ENCODE measurements at places on chromosomes 2 and 18. TPM values are rescaled to one million over a fixed set of nuclear protein-coding genes. Genes with fewer than 3 reads are reported as not detected.

DNA sequence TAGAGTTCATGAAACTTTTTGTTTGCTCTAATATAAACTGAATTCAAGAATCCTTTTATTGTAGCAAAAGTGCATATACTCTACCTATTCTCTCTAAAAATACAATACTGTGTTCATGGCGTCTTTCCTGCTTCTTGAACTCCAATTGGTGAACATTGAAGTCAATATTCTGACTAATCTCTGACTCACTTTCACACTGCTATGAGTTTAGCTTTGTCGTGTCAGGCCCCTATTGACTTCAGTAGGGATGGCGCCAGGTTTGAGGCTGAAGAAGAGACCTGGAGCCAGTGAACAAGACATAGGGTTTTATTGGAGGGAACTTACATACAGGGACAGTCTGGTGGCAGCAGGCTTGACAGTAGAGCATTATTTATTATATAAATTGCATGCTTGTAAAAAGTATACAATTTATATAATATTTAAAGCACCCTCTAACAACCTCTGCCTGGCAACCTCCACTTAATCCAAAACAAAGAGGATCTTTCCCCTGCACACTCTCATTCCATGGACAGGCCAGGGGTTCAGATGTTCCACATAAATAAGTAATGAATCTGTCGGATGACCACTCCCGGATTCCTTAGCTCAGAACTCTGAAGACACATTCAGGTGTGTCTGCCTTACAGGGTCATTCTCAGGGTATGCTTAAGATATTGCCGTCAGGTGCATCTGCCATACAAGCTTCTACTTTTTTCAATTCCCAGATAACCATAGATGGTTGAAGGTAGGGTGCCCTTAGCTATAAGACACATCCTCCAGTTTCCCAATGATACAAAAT, 141.0 kb downstream of the CERS6 start:
- no peak for DNase-seq
- no peaks in the 10 kb centered on the region for H3K4me1 ChIP-seq
- no peaks in the 10 kb centered on the region for H3K36me3 ChIP-seq

- no peaks in the 10 kb centered on the region for H3K4me1 ChIP-seq
- no peak overlapping the region for H3K4me3 ChIP-seq
- no peaks in the 10 kb centered on the region for H3K36me3 ChIP-seq
- H3K27me3 ChIP-seq, result no peaks in the 10 kb centered on the region
- H3K27ac ChIP-seq, result no peak overlapping the region
- DNase-seq, result no peak
Observed at GRCh38 chr2:89841476-89841840, 1150.0 kb downstream of the RPIA start.

- no peak overlapping the region for H3K4me3 ChIP-seq
- peak overlapping the region; percentile 61 for H3K27ac ChIP-seq
- peak; percentile 86 for DNase-seq
- H3K27me3 ChIP-seq, result no peaks in the 10 kb centered on the region
Observed at GRCh38 chr18:48228301-48228715, 180.9 kb downstream of the ZBTB7C start.

- no peaks in the 10 kb centered on the region for H3K27me3 ChIP-seq
- H3K4me1 ChIP-seq, result no peaks in the 10 kb centered on the region
- H3K36me3 ChIP-seq, result no peaks in the 10 kb centered on the region
- no peak for DNase-seq
Observed at GRCh38 chr2:225911019-225911418, 511.5 kb downstream of the NYAP2 start.

GRCh38 chr2:239462671-239463506, 62.1 kb upstream of the HDAC4 start:
- no peaks in the 10 kb centered on the region for H3K36me3 ChIP-seq
- H3K4me3 ChIP-seq, result no peak overlapping the region
- DNase-seq, result no peak
- no peaks in the 10 kb centered on the region for H3K4me1 ChIP-seq
- H3K27me3 ChIP-seq, result no peaks in the 10 kb centered on the region
- H3K27ac ChIP-seq, result no peak overlapping the region

Gene IL18R1
- 5.5 TPM for total RNA-seq

DNA sequence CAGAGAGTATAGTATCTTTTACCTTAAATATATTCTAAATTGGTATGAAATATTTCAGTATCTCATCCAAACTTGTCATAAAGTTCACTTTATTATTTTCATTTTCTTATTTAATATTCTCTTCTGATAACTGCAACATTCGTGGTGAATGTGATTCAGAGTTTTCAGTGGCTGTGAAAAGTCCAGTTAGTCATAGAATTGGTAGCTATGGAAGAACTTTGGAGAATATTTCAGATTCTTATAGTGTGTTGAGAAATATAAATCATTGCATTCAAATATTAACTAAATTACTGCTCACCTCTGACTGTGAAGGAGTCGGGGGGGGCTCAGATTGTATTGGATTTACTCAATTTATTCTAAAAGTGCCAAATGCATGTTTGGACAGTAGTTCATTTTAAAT, 178.6 kb upstream of the VWC2L start:
- H3K4me3 ChIP-seq, result no peak overlapping the region
- H3K27ac ChIP-seq, result no peak overlapping the region
- no peak for DNase-seq
- no peaks in the 10 kb centered on the region for H3K36me3 ChIP-seq

Gene STK36
- total RNA-seq, result 31.4 TPM

- no peaks in the 10 kb centered on the region for H3K36me3 ChIP-seq
- DNase-seq, result no peak
- no peak overlapping the region for H3K27ac ChIP-seq
Observed at GRCh38 chr18:567122-567521, 13.1 kb upstream of the CETN1 start.

DNA sequence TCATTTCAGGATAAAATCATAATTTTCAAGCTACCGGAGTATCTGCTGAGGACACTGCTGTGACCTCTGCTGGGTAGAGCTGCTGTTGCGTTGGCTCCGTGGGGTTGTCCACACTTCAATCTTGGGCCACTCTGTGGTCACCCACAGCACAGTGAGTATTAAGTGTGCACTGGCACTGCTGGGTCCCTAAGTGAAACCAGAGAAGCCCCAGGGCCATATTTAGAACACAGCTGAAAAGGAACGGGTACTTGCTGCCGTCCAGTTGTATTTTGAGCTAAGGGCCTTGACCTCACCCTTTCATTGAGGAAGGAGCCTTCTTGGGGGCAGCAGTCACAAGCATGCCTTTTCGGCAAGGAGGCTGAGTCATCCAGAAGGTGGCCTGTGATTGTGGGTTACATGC, 10.1 kb downstream of the SLC9A4 start:
- no peak overlapping the region for H3K27ac ChIP-seq
- H3K4me3 ChIP-seq, result no peak overlapping the region
- no peaks in the 10 kb centered on the region for H3K27me3 ChIP-seq
- H3K4me1 ChIP-seq, result no peaks in the 10 kb centered on the region

GRCh38 chr2:213806125-213806726, 522.0 kb downstream of the SPAG16 start:
- no peak overlapping the region for H3K4me3 ChIP-seq
- H3K27me3 ChIP-seq, result no peaks in the 10 kb centered on the region
- no peaks in the 10 kb centered on the region for H3K36me3 ChIP-seq
- no peak for DNase-seq
- H3K4me1 ChIP-seq, result no peaks in the 10 kb centered on the region

- H3K4me1 ChIP-seq, result no peaks in the 10 kb centered on the region
- no peak for DNase-seq
- no peaks in the 10 kb centered on the region for H3K27me3 ChIP-seq
- no peak overlapping the region for H3K4me3 ChIP-seq
- H3K36me3 ChIP-seq, result no peaks in the 10 kb centered on the region
- no peak overlapping the region for H3K27ac ChIP-seq
Observed at GRCh38 chr18:55361492-55362250, 226.3 kb downstream of the TCF4 start.

Gene CELF4
- total RNA-seq, result 16.9 TPM

Gene SLC35F5
- 178 TPM for total RNA-seq

Gene LYPD6
- total RNA-seq, result 0.10 TPM

DNA sequence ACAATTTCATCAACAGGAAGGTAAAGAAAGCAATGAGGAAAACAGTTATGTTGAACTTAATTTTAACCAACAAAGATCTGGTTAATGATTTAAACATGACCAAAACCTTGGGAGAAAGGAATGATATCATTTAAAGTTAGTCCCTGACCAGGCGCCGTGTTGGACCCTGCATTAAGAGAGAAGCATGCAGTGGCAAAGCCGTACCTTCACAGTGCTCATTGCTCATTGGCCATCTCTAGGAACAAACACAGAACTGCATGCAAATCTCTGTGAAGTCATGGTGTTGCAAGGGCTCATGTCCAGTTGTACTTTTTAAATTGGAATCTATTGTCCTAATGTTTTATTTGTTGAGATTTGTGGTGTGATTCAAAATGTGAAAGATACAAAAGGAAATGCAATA, 12.0 kb upstream of the SRBD1 start:
- H3K27ac ChIP-seq, result no peak overlapping the region
- no peak for DNase-seq
- no peaks in the 10 kb centered on the region for H3K4me1 ChIP-seq
- no peaks in the 10 kb centered on the region for H3K36me3 ChIP-seq
- H3K27me3 ChIP-seq, result no peaks in the 10 kb centered on the region

Gene FOXI3
- not detected for total RNA-seq

- no peak overlapping the region for H3K4me3 ChIP-seq
- no peak for DNase-seq
- no peaks in the 10 kb centered on the region for H3K36me3 ChIP-seq
- peaks cover 20% of the 10 kb centered on the region for H3K4me1 ChIP-seq
- H3K27ac ChIP-seq, result no peak overlapping the region
- H3K27me3 ChIP-seq, result no peaks in the 10 kb centered on the region
Observed at GRCh38 chr2:71423817-71424420, 29.4 kb upstream of the DYSF start.

DNA sequence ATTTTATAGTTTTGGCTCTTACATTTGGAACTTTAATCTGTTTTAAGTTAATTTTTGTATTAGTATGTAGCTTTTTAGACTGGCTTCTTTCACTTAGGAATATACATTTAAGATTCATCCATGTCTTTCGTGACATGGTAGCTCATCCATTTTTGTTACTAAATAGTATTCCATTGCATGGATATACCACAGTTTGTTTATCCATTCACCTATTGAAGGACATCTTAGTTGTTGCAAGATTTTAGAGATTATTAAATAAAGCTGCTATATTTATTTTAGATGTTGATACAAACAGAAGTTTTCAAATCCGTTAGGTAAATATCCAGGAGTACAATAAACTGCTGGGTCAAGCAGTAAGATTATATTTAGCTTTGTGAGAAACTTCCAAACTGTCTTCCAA, 58.0 kb upstream of the ZNF521 start:
- H3K27ac ChIP-seq, result no peak overlapping the region
- no peaks in the 10 kb centered on the region for H3K36me3 ChIP-seq
- H3K27me3 ChIP-seq, result no peaks in the 10 kb centered on the region
- H3K4me3 ChIP-seq, result no peak overlapping the region
- DNase-seq, result no peak

Gene BMP10
- not detected for total RNA-seq

DNA sequence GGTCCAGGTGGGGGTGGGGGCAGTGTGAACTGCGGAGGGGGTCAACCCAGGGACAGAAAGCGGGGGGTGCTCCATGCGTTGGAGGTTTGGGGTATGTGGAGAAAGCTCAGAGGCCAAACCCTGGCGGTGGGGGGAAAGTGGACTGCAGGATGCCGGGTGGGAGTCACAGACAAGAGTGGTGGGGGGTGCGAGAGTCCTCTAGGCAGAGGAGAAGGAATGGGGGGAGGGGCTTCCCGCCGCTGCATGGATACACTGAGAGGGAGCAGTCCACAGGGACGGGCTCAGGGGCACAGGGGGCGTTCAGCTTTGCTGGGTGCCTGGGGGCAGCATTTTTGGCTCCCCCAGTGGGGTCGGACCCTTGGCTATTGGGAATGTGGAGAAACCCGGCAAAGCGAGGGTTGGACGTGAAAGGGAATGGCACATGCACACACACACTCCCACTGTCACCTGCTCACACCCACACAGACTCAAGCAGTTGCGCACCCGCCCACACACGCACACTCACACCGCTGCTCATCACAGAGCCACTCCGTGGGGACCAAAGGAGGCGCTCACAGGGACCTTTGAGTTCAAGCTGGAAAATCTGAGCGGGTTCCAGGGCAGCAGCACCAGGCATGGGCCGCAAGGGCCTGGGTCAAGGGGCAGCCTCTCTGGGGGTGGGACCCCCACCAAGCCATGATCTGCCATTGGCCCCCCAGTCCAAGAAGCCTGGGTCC, 7.7 kb downstream of the GBX2 start:
- H3K4me1 ChIP-seq, result no peaks in the 10 kb centered on the region
- no peaks in the 10 kb centered on the region for H3K36me3 ChIP-seq
- H3K27ac ChIP-seq, result no peak overlapping the region
- H3K4me3 ChIP-seq, result no peak overlapping the region
- DNase-seq, result no peak

GRCh38 chr2:140376686-140377085, 1596.5 kb upstream of the NXPH2 start:
- H3K4me1 ChIP-seq, result no peaks in the 10 kb centered on the region
- DNase-seq, result no peak
- H3K36me3 ChIP-seq, result no peaks in the 10 kb centered on the region

DNA sequence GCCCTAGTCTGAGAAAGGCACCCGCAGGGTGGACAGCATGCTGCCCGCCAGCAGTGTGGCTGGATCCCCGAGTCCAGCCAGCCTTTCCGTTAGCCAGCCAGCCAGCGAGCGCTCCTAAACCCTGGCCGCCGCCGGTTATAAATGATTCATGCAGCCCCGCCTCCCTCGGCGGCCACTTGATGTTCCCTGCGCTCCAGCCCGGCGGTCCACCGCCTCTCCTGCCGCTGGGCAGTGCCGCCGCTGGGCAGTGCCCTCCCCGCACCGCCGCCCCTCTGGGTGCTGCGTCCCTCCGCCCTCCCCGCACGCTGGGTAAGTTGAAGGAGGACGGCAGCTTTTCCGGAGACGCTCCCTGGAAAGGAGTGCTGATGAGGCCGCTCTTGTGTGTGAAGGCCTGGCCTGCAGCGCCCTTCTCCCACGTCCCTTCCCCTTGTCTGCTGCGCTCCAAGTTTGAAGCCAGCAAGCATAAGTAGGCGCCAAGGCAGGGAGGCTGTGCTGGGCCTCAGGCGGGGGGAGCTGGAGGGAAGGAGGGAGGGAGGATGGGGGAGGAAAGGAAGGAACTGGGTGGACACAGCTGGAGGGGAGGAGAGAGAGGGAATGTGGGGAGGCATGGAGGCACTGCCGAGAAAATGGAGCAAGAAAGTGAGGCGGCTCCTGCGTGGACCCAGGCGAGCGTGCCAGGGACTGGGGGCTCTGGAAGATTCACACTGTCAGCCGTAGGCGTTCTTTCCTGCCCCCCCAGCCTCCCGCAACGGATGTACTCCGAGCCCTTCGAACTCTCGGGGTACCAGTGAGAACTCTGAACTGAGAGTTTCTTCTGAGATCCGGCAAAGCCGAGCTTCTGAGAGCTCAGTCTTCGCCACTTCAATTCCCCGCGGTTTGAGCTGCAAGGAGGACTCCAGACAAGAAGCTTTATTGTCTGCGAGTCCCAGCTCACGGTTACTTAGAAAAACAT, 131.9 kb downstream of the GLI2 start:
- H3K27me3 ChIP-seq, result no peaks in the 10 kb centered on the region
- H3K36me3 ChIP-seq, result no peaks in the 10 kb centered on the region
- peaks cover 5% of the 10 kb centered on the region for H3K4me1 ChIP-seq
- no peak overlapping the region for H3K4me3 ChIP-seq

Data from adrenal gland (tissue), 19 donors.